ENCODE measurements at places on chromosomes 1 and 21.

- no peak for DNase-seq
Measured at GRCh38 chr1:12422488-12422887, 192.7 kb downstream of the VPS13D start.

- DNase-seq: no peak
Measured at GRCh38 chr1:240618946-240619345, 7.0 kb upstream of the GREM2 start.

GRCh38 chr1:11352058-11352715 is 79.2 kb downstream of the UBIAD1 start:
- DNase-seq: no peak

GRCh38 chr1:32275424-32275823 is 16.5 kb upstream of the HDAC1 start:
- no peak for DNase-seq

- DNase-seq: no peak
Measured at GRCh38 chr1:235502601-235503402, 1.4 kb downstream of the B3GALNT2 start.

GRCh38 chr21:41648591-41649031 is 118.2 kb downstream of the RIPK4 start:
- no peak for DNase-seq

DNA sequence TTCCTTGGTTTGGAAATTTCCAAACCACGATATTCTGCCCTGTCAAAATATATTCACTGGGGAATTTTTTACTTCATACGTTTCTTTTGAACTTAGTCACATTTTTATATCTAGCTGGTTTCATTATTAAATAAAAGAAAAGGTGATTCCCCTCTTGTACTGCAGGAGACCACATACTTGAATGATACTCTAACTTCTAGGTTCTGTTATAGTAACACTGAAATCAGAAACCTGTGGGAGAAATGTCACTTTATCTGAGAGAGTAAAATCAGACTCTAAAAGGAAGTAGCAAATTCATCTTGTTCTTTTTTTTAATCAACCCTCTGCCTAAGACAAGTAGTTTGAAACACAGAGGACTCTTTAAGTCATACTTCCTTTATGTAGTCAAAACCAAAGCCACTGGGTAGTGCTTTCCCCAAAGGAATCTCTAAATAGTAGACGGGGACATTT is 34.4 kb downstream of the MRPL39 start:
- no peak for DNase-seq

DNA sequence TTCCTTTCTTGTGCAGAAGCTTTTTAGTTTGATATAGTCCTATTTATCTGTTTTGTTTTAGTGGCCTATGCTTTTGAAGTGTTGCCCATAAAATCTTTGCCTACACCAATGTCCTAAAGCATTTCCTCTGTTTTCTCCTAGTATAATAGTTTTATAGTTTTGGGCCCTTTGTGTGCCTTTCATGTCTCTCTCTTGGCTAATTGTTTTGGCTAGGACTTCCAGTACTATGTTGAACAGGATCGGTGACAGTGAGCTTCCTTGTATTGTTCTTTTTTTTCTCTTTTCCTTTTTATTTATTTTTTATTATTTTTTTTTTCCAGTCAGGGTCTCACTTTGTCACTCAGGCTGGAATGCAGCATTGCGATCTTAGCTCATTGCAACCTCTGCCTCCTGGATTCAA is 47.0 kb upstream of the WARS2 start:
- DNase-seq: no peak

All from SK-N-MC (cell line).